Activated CD4-positive, CD25-positive, alpha-beta regulatory T cell (primary cell): ENCODE measurements at places on chromosomes 16 and 17.
A peak's percentile ranks its signal among the peaks of the same experiment; 100 is the strongest.

- DNase-seq: no peak
Observed at GRCh38 chr16:12627394-12627793, 176.3 kb downstream of the CPPED1 start.

DNA sequence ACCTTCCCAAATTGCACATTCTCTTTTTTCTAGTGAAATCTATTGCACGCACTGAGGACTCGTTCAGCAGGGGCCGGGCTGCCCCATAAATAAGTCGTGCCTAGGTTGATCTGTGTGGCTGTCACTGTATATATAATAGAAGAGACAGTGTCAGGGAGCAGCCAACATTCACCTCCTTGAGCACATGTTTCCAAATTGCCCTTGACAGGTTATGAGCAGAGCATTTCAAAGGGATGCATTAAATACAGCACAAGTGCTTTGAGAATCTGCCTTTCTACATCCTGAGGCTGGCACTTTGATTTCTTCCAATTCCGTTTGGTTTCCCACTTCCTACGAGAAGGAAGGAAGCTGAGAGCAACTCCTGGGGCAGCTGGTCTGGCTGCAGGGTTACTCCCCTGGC, 291.2 kb downstream of the NPIPA8 start:
- no peak for DNase-seq

DNA sequence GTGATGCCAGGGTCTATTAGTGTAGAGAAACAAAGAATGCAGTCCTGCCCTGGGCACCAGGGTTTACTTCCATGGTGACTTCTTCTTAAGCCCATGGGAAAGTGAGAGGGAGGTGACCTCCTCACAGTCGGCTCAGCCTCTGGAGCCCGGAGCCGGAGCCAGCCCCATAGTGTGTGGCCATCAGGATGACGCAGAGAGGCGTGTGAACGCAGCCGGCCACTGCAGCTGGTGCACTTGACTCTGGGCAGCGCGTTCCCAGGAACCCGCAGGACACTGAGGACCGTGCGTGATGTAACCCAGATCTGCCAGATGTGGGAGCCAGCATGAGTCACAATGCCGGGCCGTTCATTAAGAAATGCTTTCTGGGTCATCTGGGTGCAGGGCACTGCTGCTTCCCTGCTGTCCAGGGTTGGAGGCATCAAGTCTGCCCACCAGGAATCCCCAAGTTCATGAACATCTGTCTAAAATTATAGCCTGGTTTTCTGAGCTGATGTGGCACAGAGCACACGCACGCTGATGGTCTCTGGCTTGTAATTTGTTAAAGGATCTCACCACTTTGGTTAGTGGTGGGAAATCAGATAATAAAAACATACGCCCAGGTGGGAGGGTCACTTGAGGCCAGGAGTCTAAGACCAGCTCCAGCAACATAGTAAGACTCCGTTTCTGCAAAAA, 114.1 kb downstream of the PITPNC1 start:
- DNase-seq: no peak

- DNase-seq: no peak
Observed at GRCh38 chr16:66427871-66428681, 981 bp downstream of the BEAN1 start.

GRCh38 chr17:62892870-62893338, 73.1 kb upstream of the TANC2 start:
- DNase-seq: no peak

DNA sequence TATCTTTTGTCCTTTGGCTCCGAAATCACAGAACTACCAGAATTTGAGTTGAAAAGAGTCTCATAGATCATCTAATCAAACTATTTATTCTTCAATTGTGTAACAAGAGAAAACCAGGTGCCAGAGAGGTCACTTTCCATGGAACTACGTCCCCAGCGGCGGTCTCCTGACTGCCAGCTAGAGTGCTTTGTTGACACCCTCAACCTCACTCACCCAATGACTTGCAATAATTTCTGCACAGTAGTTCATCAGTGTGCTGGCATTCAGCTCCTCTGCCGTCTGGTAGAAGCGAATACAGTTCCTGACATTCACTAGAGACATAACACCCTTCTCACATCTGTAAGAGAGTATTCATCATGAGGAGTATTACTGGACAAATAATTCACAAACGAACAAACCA, 54.2 kb downstream of the ANKFY1 start:
- DNase-seq: no peak

DNA sequence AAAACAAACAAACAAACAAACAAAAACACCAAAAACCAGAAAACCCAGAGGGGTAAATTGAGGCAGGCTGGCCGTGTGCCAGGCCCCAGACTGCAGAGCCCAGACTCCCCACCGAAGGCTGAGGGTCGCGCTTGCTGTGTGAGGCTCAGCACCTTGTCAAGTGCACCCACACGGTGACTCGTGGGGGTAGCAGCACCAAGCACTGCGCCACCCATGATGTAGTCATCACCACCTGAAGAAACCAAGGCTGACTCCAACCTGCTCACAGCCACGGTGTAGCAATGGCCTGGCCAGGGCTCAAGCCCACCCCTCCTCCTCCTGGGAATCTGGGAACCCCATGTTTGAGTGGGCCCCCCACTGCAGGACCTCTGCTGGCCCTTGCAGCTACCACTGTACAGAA, 11.9 kb downstream of the MCRIP1 start:
- DNase-seq: no peak

GRCh38 chr16:11333010-11333409, 12.2 kb upstream of the RMI2 start:
- no peak for DNase-seq

- no peak for DNase-seq
Observed at GRCh38 chr17:9116311-9116835, 95.1 kb downstream of the NTN1 start.

GRCh38 chr16:64391063-64391600, 730.7 kb downstream of the CDH11 start:
- no peak for DNase-seq

DNA sequence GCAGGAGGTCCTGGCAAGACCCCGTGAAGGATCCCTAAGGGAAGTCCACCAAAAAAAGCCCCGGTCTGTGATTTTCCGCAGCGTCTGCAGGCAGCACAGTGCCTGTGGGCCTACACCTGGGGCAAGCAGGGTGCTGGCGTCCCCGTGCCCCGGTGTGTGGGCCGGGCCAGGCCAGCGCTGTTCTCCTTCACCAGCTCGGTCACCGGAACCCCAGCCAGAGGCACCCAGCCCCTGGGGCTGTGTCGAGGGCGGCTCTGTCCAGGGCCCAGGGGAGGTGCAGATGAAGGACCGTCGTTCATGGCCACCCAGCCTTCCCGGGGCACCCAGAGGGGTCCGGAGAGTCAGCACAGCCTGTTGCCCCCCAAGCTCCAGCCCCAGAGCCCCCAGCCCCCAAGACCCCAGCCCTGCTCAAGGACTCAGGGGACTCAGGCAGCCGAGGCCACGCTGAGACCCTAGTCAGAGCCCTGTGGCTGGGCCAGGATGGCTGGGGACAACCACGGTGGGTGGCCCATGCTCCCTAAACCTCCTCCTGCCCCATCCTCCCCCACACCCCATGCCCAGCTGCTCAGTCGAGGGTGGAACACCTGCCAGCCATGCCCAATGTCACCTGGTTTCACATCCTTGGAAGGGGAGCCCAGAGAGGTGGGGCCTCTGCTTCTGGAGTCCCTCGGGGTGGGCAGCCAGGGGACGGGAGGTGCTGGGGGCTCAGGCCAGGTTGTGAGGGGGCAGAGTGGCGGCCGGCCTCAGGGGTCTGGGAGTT, 5.7 kb upstream of the C1QTNF8 start:
- no peak for DNase-seq

DNA sequence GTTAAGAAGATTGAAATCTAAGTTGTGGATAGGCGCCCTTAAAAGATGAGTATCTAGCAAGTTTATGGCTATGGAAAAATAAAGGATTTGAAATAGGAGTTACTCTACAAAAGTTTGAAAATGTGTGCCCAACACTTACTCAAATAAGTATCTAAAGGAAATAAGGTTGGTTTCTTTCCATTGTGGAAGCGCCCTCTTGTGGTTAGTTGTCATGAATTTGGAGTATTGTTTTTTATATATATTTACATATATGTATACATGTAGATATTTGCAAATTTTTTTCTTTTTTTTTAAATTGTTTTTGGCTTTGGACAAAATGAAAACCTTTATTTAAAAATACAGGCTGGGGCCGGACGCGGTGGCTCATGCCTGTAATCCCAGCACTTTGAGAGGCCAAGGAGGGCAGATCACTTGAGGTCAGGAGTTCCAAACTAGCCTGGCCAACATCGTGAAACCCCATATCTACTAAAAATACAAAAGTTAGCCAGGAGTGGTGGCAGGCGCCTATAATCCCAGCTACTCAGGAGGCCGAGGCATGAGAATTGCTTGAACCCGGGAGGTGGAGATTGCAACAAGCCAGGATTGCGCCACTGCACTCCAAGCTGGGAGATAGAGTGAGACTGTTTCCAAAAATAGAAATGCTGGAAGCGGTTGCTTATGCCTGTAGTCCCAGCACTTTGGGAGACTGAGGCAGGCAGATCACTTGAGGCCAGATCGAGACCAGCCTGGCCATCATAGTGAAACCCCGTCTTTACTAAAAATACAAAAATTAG, 24.0 kb upstream of the VPS4A start:
- DNase-seq: peak; percentile 13

DNA sequence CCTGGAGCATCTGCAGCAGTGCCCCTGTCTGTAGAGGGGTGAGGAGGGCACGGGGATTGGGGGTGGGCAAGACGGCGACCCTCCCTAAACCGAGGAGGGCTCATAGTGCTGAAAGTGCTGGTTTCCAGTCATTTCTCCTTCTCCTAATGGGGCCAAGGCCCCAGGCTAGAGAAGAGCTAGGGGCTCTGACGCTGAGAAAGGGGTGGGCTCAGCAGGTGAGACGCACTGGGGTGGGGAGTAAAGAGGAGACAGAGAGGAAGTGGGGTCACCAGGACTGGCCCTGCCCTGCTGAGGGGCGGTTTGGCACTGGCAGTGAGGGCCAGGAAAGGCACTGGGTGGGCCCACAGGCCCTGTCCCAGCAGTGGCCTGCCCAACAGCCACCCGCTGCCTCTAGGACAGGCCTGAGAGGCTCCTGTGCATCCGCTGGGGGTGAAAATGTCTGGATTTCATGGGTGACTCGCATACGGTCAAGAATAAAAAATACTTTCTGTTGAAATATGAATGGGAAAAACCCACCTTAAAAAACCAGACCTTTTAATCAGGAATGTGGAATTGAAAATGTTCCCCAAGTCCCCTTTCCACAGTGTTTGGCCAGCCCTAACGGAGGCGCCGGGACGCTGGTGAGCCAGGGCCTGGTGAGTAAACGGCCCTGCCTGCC, 122.4 kb upstream of the SMURF2 start:
- DNase-seq: no peak

DNA sequence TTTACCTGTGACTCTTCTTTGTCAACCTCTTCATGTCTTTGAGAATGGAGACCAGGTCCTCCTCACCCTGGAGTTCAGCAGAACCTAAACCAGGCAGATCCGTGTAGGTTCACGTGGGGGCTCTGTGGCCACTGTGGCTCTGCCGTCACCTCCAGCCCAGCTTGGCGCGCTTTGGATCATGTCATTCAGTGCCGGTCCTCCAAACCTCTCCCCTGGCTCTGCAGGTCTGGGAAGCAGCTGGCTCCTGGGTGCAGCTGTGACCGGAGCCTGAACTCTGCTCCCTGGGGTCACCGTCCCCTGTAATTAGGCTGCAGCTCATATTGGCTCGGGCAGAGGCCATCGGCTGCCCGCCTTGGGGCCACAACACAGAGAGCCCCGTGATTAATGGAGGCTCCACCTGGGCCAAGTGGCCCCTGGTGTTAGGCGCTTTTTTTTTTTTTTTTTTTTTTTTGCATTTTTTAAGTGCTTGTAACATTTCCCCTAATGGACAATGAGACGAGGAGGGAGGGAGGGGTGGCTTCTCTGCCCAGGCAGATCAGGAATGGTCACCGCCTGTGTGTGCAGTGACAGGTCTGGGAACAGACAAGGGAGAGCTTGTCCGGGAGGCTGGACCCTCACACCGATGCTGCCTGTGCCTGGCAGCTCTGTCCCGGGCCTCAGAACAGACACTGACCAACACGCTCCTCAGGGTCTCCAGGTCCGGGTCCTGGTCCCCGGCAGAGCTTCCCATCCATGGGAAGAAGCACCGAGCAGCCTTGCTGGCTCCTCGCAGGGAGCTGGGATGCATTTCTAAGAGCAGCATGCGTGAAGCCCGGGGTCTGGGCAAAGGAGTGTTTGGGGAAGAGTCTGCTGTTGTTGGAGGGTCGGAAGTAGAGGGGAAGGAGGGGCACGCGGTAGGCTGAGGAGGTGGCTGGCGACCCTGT, 247.9 kb downstream of the SEC14L1 start:
- no peak for DNase-seq

DNA sequence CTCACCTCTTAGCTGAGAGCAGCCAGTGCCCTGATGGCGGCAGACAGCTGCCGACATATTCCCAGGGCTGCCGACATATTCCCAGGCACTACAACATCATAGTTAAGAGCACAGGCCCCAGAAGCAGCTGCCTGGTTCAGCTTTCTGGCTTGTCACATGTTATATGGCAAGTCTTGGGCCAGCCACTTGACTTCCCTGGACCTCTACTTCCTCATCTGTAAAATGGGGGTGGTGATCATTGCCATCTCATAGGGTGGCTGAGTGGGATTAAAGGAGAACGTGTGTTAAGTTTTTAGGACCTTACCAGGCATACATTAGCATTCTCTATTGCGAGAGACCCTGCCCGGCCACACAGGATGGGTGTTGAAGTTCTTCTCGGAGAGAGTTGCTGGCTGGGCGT, 19.1 kb downstream of the CDIPT start:
- DNase-seq: no peak

GRCh38 chr16:85750146-85750826, 610 bp downstream of the C16orf74 start:
- no peak for DNase-seq

GRCh38 chr16:76294396-76295214, 17.4 kb downstream of the CNTNAP4 start:
- no peak for DNase-seq

- DNase-seq: no peak
Observed at GRCh38 chr16:68752602-68753001, 15.5 kb downstream of the CDH1 start.

DNA sequence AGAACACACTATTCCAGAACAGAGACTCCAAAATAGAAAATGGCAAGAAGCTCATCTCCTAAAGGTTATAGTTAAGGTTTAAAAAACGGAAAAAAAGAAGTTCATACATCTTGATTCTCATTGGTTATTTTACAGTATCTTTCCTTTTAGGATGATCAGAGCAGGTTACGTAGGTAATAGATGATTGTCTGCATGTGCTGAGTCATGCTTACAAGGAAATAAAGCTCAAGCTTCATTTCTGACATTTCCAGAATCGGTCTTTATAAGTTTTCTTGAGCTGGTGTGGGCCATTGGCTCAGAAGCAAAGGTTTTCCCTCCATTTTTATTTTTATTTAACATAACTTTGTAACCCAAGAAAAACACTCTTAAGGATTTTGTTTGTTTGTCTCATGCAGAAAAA, 1030.3 kb upstream of the CDH8 start:
- DNase-seq: no peak

- no peak for DNase-seq
Observed at GRCh38 chr16:20866801-20867200, 33.4 kb downstream of the DCUN1D3 start.

DNA sequence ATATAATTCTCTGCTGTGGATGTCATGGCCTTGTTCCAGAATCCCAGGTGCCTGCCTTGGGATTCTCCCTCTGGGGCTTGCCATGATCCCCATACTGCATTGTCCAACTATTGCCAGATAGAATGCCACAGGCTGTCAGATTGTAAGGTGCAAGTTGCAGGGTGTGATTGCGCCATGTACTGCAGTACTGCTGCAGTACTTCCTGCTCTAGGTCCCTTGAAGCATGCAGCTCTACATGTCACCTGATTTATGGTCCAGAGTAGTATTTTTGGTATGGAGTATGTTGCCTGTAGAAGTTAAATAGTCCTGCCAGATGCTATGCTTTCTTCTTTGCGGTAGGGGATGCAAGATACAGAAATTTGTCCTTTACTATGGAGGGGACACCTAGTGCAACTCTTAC, 7.0 kb upstream of the SLFN5 start:
- no peak for DNase-seq
